Activated naive CD8-positive, alpha-beta T cell treated with anti-CD3 and anti-CD28 coated beads, Interleukin-2, amount 10 ng/mL, durations not matched to agents 7 days and 5 days (primary cell): ENCODE measurements at places on chromosomes 5 and 9.

DNA sequence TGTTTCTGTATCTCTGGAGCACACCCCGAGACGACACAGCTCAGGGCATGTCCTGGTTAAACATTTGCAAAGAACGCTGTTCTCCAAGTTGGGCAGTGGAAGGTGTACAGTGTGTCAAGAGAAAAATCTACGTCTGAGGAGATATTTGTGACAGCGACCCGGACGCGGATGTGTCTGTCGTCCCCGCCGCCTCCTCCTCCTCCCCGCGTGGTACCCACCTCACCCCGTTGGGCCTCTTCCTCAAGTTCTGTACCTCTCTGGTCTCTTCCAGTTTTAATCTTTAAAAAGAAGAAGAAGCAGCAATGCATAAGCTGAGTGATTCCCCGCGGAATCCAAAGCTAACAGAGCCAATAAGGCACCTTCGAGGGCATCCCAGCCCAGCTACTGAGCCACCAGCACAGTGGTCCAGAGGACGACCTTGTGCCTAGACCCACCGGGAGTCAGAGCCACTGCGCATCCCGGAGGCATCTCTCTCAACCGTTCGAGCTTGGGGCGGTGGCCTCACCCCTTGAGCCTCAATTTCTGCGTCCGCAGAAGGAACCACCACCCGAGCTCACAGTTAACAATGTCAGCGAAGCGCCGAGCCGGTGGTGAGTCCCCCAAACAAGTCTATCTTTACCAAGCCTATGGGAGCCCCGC lies 467 bp downstream of the C9orf78 start:
- DNase-seq, result peak; percentile 54

- DNase-seq, result no peak
Measured at GRCh38 chr9:20872340-20872977, 159.0 kb downstream of the HACD4 start.

GRCh38 chr5:134240421-134240962 lies 14.6 kb upstream of the PPP2CA start:
- DNase-seq, result no peak

- no peak for DNase-seq
Measured at GRCh38 chr5:102139029-102139428, 157.1 kb downstream of the SLCO4C1 start.

GRCh38 chr5:57986761-57987341 lies 473.0 kb downstream of the PLK2 start:
- DNase-seq, result no peak

- DNase-seq, result no peak
Measured at GRCh38 chr9:99626426-99626825, 195.3 kb upstream of the NR4A3 start.

GRCh38 chr5:77984587-77984986 lies 208.4 kb upstream of the TBCA start:
- no peak for DNase-seq

DNA sequence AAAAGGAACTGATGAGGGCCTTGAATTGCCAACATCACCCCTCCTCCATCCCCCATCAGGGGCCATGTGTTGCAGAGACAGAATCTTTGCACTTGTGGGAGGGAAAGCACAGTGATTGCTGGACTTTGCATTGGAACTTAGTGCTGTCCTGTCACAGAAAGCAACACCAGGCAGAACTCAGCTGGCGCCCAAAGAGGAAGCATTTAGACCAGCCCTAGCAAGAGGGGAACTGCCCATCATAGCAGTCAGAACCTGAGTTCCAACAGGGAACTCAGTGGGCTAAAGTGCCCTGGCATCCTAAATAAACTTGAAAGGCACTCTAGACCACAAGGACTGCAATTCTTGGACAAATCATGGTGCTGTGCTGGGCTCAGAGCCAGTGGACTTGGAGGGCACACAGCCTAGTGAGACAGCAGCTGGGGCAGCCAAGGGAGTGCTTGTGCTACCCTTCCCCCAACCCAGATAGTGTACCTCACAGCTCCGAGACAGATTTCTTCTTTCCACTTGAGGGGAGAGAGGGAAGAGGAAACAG lies 128.1 kb downstream of the ACTL7B start:
- DNase-seq, result no peak

- DNase-seq, result no peak
Measured at GRCh38 chr5:118253225-118254061, 734.9 kb downstream of the DTWD2 start.

- no peak for DNase-seq
Measured at GRCh38 chr9:76845254-76845653, 60.7 kb downstream of the PRUNE2 start.

- no peak for DNase-seq
Measured at GRCh38 chr5:177132136-177133095, 1.2 kb upstream of the NSD1 start.

- no peak for DNase-seq
Measured at GRCh38 chr5:159402856-159403255, 72.6 kb upstream of the IL12B start.

DNA sequence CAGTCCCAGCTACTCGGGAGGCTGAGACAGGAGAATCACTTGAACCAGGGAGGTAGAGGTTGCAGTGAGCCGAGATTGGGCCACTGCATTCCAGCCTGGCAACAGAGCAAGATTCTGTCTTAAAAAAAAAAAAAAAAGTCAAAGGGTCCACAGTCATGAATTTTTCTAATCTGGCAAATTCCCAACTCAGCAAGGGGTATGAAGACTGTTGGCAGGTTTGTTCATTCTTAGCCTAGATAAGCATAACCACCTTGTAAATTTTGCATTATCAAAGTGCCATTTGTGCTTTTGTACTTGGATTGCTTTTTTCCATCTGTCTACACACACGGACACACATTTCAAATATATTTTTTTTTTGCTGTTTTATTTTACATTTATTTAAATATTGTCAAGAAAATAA lies 299.8 kb upstream of the NUDT12 start:
- no peak for DNase-seq

DNA sequence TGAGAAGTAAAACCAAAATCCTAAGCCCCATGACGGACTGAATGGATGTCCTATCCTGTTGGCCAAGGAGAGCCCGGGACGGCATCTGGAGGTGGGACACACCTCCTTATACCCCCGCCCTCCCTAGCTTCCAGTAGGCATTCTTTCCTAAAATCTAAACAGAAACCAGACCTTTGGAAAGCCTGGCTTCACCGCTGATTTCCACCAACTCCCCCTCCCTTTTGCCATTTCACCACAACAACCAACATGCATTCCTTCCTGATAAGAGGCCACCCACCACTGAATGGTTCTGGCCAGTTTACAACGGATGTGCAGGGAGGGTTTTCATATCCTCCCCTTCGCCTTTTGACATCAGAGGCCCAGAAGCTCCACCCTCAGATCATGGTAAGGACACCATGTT lies 9.2 kb upstream of the RARS1 start:
- DNase-seq, result no peak

- DNase-seq, result no peak
Measured at GRCh38 chr9:94031946-94032345, 52.3 kb upstream of the PTPDC1 start.

- no peak for DNase-seq
Measured at GRCh38 chr9:15485836-15486666, 24.7 kb downstream of the PSIP1 start.

GRCh38 chr9:81893929-81894328 lies 34.3 kb upstream of the SPATA31D4 start:
- no peak for DNase-seq

- no peak for DNase-seq
Measured at GRCh38 chr5:19930451-19930850, 57.5 kb downstream of the CDH18 start.

- DNase-seq, result no peak
Measured at GRCh38 chr9:9949368-9949767, 663.4 kb downstream of the PTPRD start.

DNA sequence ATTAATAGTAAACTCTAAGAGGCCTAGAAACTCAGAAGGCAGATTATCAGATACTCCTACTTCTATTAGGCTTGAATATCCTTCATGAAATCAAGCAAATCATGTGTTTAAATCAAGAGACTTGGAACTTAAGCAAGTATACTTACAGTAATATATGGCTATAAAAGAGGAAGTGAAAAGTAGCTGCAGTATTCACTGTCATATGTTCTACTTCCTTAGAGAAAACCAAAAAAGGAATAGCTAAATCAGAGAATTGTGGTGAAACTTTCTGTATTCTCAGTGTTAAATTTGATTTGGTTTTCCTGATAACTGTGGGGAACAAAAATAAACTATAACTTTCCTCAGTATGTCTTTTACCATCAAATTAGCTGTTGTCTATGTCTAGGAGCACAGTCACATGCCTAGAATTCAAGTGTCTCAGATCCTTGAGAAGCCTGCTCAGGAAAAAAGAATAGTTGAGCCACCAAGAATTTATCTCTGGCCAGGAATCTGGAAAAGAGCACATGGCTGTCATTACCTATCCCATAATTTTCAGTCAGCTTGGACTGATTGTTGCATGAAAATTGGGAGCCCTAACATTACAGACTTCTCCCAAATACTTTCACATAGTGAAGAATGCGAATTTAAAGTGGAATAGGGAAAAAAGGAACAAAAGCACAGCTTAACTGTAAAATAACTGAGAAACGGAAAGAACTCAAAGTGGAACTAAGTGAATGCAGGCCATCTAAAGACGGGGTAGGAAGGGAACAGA lies 1.7 kb downstream of the FKBP15 start:
- no peak for DNase-seq

DNA sequence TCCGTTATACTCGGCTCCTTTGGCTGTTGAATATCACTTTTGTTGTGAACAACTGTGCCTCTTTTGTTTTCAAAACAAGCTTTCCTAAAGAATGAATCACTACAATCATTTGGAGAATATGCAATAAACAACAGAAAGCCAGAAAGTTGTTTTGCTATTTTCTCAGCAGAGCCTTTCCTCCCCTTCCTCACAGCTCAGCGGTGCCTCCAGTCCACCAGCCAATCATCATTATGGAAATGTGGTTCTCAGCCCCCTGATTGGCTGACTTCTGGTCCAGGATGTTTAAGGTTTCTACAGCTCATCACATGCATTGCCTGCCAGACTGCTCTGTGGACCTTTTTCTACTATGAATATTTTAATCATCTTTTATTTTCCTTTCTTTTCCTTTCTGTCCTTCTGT lies 9.1 kb upstream of the ZNF608 start:
- no peak for DNase-seq

DNA sequence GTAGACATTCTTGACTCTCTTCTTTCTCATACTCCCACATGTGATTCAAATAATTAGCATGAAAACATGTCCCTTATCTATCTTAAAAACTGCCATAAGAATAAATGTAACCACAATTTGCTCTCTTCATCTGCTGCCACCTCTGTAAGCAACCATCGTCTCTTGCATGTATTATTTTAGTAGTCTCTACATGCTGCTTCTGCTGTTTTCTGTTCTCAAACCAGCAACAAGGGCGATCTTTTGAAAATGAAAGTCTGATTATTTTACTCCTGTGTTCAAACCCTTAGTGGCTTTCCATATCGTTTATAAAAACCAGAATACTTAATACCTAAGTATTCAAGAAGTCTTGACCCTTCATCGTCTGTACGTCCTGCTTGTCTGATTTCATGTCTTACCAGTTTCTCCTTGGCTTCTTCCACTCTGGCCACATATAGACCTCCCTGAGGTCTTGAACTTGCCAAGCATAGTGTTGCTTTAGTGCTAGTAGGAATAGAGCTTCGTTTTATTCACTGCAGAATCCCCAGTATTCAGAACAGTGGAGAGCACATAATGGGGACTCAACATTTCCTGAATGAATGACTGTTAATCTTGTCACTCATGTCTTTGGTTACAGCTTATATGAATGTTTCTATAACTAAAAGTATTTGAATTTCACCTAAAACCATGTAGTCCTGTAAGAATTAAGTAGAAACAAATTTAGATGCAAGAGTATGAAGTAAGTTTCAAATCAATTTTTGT lies 10.6 kb downstream of the CDC42SE2 start:
- no peak for DNase-seq

DNA sequence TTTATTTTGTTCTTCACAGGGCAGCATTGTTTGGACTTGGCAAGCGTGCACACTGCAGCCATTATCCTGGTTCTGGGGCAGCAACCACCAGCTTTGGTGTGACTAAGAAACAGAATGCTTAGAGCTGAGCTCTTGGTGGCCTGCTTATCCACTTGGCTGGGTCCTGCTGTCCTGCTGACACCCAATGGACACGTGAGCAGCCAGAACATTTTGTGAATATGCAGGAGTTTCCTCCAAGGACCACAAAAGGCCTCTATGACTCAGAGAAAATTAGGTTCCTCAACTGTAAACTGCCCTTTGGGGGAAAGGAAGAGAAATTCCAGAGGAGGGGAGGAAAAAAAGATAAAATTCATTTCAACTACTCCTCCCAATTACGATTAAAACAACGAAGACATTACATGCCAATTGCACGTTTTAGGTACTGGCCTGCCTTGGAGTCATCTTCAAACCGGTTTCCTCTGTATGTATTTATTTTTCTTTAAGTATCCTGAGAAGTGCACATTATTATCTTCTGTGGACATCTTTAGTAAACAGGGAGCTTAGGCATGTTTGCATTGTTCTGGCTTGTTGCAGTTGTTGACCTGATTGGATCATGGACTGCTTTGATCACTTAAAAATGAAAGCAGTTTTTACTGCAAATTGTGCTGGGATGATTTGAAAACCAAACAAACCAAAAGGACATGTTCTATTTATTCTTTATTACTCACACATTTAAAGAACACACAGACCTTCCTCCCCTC lies 82.3 kb upstream of the TLE4 start:
- DNase-seq, result no peak

DNA sequence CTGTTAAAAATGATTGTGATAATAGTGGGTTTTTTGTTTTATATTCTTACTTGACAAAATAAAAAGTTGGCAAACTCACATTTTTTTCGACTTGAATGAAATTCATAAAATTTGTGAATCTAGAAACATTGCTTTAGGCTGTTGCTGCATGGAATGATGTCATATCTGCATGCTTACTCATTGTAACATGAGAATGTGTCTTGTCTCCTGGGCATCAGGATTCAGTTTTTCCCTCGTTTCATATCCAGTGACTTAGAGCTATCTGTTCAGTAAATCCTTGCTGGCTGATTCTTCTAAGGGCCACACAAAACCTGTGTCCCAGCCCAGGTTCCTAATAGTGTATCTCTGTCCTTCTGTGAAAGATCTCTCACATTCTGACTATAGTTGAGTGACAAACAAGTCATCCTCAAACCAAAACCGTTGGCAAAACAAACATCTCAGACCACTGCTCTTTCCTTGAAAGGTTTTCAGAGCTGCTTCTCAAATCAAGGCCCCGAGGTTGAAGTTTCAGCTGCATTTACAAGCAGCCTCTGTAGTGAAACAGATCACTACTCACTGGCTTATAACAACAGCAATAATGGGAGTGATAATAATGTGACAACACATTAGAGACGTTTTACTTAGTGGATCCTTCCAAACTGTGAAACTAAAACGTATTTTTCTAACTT lies 95.0 kb downstream of the NPR3 start:
- DNase-seq, result no peak

GRCh38 chr9:110650261-110650660 lies 18.3 kb upstream of the MUSK start:
- no peak for DNase-seq

GRCh38 chr9:88660611-88661010 lies 125.6 kb downstream of the NXNL2 start:
- no peak for DNase-seq

DNA sequence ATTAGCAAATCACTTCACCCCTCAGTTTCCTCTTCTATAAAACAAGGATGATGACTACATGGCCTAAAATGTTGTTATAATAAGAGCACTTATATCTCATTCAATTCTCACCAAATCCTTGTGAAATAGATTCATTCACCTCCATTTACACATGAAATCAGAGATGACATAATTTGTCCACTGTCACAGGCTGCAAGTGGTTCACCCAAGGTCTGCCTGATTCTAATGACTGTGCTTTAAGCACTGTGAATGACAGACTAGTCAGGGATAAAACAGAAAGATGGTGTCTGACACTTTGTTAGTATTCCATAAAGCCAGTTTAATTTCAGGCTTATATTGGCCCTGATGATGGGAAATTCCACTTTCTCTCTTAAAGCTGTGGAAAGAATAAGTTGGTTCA lies 209.5 kb downstream of the MAPKAP1 start:
- no peak for DNase-seq
